Cortex of kidney (tissue), 1 donor: ENCODE measurements at places on chromosomes 2 and 18.

- no peak for DNase-seq
Observed at GRCh38 chr2:134433469-134433868, 179.6 kb downstream of the MGAT5 start.

GRCh38 chr18:51980101-51980500, 359.9 kb upstream of the DCC start:
- DNase-seq = no peak

DNA sequence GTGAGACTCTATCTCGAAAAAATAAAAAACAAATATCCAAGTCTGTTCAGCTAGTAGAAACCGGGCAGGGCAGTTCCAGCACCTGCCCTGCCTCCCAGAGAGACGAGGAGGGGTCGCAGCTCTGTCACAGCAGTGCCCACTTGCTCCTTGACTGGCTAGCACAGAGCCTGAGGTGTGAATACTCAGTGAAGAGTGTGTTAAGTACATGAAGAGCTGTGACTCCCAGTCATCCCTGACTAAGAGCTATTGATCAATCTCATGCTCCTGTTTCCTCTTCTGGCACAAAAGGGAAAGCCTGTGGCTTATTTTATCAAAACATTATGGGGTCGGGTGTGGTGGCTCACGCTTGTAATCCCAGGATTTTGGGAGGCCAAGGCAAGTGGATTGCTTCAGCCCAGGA, 83.0 kb upstream of the FZD7 start:
- DNase-seq = no peak

- no peak for DNase-seq
Observed at GRCh38 chr2:143262389-143262788, 133.2 kb downstream of the ARHGAP15 start.

GRCh38 chr2:176560296-176560695, 291.1 kb downstream of the MTX2 start:
- DNase-seq = no peak

GRCh38 chr18:5524660-5525059, 19.1 kb downstream of the EPB41L3 start:
- no peak for DNase-seq

DNA sequence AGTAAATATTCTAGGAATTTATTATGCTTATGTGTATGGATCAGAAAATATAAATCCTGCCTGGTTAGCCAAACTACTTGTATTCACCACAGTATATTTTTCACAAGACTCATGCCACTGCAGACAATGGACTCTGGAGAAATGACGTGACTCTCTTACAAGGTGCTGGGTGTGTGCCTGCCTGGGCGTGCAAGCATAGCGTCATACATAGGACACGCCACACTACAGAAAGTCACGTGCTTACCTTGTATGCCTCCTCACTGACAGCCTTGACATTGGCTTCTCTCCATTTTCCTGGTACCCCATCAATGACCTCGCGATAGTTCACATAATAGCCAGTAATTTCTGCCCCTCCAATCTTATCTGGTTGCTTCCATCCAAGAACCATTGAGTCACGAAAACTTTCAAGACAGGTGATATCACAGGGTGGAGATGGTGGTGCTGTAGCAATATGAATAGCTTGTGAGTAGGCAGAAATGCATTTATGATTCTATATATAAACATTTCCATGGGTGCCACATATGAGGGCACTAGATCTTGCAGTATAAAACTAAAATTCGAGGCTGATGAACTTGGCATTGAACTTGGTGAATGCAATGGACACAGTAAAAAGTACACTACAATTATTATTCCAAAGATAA, 93.2 kb downstream of the MYOM1 start:
- no peak for DNase-seq

GRCh38 chr2:209368914-209369313, 54.9 kb upstream of the MAP2 start:
- no peak for DNase-seq

- DNase-seq = no peak
Observed at GRCh38 chr2:33441235-33441810, 35.1 kb upstream of the RASGRP3 start.

GRCh38 chr18:26902291-26902690, 36.8 kb upstream of the AQP4 start:
- no peak for DNase-seq

DNA sequence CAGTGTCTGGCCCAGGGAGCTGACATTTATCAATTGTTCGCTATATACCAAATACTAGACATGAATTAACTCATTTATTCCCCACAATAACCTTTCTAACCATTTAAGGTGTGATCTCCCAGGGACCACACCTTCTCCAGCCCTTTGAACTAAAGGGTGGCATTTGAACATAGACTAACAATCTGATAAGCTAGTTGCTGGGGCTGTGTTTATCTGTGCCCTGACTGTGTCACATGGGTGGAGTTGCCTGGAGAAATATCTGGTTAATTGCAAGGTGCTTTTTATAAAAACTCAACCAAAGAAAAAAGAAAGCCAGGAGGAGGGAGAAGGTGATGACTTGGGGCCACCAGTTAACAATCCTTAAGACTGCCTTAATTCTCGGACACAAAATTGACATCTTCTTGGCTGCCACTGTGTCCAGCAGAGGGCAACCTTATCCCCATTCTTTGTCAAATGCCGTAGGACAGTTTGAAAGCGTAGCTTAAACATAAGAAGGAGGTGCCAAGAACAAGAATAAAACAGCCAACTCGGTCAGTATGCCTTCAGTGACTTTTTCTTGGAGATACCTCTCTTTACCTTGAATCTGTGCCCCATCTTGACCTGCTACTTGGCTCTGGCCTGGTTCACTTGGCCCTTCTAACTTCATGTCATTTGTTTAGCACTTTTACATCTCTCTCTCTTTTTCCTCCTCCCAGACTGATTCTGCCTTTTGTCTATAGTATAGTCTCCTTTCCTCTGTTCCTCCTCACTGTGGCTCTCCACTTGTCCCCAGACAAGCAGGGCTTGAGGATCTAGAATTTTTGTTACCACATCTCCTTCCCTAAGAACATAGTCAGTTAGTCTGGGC, 183.4 kb downstream of the MYO3B start:
- DNase-seq = no peak

GRCh38 chr2:105798595-105798994, 53.9 kb downstream of the NCK2 start:
- no peak for DNase-seq

- DNase-seq = no peak
Observed at GRCh38 chr2:239671916-239672849, 271.4 kb upstream of the HDAC4 start.

- DNase-seq = no peak
Observed at GRCh38 chr18:43170586-43170985, 55.1 kb upstream of the RIT2 start.

- no peak for DNase-seq
Observed at GRCh38 chr18:9223356-9223755, 86.8 kb downstream of the ANKRD12 start.

GRCh38 chr2:207571370-207571769, 41.6 kb downstream of the CREB1 start:
- no peak for DNase-seq

- DNase-seq = no peak
Observed at GRCh38 chr2:240685771-240686371, 3.2 kb upstream of the AQP12B start.

DNA sequence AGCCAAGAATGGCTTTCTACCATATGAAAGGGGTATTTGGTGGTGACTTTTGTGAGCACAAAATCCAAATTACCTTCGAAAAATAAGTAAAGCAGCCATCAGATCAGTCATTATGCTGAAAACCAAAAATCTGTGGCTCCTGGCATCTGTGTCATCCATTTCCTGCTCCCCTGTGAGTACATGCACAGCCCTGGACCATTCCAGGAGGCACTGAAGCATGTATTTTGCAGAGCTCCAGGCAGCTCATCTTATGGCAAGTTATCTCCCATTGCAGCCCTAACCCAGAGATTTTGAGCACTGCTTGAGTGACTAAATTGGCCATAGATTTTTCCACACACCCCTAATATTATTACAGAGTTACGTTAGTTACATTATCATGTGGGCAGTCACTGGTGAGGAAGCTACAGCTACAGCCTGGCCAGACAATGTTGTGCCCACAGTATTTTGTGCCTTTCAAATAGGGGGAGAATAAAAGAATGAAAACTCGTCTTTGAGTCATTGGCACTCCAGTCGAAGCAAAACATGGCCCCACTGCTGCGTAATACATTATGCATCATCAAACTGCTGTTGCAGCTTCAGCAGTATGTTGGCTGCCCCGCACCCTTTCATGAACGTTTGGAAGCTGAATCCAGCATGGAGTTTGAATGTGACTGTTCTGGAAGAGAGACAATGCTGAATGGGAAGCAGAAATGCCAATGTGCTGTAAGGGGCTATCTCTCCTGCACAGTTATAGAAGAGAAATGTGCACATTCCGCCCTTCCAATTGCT, 702.2 kb downstream of the RNF144A start:
- DNase-seq = no peak

DNA sequence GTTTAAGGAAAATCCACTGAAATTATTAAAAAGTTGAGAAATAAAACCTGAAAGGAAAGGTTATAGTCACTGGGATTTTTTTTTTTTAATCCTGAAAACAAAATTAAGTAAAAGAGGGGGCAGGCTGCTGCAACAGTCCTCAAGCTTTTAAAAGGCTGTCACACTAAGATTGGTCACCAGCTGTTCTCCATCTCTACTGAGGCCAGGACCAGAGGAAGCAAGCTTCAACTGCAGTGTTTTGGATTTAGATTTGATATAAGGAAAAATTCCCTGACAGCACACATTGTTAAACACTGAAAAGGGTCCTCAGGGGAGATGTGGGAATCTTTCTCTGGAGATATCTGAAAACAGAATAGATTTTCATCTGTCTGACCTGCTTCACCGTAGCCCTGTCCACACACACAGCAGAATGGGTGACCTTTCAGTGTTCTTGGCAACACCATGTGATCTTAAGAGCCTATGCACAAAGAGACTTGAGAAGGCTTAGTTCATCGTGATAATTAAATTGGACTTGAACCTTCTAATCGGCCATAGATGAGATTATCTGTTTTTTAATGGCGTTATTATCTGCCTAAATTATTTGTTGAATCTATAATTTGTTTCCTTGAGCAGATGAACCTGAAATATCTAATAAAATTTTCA, 132.0 kb upstream of the BOD1L2 start:
- DNase-seq = no peak

DNA sequence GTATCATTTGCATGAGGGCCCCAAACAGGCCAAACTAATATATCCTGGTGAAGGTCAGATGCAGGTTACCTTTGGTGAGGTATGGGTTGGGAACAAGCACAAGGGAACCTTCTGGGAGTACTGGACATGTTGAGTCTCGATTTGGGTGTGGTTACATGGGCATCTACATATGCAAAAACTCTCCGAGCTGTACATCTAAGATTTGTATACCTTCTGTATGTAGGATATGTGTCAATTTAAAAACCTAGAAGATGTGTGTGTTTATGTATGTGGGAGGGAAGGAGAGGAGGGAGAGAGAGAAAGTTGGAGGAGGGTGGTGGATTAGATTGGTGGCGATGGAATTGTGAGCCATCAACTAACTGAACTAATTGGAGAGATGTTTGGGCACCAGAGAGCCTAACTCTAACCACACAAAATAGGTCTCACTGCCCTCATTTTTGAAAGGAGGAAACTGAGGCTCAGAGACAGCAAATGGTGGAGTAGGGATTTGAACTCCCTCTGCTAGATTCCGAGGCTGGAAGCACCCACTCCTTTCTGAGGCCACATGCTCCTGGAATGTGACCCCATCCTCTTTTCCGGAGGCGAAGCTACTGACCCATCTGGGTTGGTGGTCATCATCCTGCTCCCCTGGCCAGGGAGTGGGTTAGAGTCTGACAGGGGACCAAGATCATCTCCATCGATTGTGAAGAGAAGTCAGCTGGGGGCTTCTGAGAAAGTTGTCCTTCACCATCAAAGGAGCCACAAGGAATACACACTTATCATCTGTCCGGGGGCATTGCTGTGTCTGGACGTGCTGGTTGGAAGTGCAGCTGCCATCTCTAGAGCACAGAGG, 107.3 kb upstream of the MYCN start:
- no peak for DNase-seq

DNA sequence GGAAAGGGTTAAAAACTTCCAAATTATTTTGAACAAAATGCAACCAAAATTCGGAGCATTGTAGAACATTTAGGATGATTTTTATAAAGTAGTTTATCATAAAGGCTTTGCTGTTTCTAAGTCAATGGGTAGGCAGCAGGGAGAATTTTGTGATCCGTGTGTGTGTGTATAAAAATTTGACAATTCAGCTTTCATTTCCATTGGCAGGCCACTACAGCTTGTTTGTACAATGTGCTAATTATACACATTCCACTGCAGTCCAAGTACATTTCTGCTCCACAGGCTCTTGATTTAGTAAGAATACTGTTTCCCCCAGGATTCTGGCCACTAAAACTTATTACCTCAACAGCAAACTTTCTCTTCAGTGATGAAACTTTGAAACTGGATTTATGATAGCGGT, 71.8 kb upstream of the LTBP1 start:
- DNase-seq = no peak

DNA sequence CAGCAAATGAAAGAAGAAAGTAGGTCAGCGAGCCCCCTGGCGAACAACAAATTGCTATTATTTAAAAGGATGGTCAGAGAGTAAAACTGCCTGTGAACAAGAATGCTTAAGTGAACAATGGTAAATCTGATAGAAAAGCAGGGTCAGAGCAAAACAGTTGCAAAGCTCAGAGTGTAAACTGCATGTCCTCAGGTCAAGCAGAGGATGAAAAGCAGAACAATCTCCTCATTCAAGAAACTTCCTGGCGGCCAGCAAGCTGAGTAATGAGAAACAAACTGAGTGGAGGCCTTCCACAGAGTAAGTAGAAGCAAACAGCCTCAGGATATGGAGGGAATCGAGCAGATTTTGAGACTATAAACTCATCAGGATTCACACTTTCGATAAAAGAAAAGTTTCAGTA, 117.9 kb downstream of the PPP1R1C start:
- no peak for DNase-seq

GRCh38 chr2:39033980-39034379, 86.9 kb downstream of the SOS1 start:
- DNase-seq = no peak

- no peak for DNase-seq
Observed at GRCh38 chr2:25567406-25567805, 106.0 kb downstream of the DTNB start.

DNA sequence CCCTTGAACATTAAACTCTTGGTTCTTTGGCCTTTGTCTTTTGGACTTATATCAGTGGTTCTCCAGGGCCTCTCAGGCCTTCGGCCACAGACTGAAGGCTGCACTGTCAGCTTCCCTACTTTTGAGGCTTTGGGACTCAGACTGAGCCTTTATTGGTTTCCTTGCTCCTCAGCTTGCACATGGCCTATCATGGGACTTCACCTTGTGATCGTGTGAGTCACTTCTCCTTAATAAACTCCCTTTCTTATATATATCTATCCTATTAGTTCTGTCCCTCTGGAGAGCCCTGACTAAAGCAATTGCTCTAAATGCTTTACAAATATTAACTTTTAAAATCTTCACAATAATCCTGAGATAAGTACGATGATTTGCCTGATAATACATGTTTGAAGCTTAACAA, 353.6 kb upstream of the TRIB2 start:
- no peak for DNase-seq
